ENCODE measurements at places on chromosomes 6 and 20.

DNA sequence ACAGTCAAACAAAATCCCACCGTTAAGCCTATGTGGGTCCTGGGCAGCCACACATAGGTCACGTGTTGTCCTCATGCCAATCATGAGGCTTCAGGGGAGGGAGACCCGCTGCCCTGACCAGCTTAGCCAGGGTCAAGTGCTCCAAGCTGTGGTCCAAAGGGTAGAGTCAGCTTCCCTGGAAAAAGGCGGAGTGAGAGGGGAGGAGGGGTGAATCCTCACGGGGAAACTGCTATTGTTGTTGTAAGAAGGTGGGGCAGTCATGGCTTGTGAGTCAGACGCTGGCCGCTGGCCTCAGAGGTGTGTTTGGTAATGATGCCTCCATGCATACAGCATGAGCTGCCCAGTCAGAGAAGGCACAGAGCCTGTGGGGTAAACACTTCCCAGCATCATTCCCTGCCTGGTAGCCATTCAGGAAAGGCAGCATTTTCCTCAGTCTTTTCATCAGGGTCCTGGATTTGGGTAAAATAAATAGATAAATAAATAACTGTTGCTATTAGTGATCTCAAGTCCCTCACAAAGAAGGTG is 8.7 kb downstream of the CST3 start:
- DNase-seq: no peak

DNA sequence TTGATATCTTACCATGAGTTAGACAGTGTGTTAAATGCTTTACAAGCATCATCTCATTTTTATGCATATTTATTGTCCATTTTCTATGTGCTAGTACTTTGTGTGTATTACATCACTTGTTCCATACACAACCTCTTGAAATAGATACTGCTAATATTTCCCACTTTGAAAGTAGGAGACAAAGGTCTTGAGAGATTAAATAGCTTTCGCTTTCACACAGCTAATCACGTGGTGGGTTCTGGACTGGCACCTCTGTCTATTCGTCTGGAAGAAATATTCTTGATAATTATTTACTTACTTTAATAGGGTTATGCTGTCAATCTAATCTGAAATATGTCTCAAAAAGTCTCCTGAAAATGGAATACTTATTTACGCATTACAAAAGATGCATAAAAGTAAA is 30.2 kb downstream of the EPHA7 start:
- DNase-seq: no peak

DNA sequence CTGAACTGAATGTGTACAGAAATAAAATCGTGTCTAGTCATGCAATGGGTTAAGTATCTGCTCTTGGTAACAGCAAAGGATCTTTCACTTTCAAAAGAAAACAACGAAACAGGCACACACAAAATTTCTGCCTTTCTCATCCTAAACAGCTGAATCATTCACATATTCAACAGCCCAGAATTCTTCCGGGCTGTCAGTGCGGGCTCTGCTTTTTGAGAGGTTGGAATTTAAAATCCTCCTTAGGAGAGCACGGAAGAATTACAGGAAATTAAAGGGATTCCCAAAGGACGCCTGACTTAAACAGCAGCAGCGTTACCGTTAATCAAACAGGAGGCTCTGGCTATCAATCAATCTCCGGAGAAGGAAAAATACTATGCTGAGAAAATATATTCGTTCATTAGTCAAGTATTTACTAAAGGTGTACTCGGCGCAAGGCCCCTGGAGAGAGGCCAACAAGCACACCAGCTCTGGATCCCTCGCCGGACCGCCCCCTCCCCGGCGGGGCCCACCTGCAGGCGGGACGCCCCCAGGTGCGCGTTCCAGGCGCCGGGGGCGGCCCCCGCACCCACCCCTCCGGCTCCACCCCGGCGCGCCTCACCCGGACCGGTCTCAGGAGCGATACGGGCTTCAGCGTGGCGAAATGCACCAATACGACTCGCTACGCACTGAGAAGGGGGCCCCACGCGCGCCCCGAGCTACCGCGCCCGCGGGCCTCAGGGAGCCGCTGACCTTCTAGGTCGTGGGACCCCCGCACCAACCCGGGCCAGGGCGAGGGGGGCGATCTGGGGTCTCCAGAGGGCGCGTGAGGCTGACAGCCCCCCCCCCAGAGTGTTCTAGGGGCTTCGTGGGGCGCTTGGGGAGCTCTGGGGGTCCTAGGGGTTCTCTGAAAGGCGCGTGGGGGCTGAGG is 1.0 kb downstream of the NAPB start:
- DNase-seq: no peak

- no peak for DNase-seq
These were observed 27.5 kb downstream of the HLA-F start for GRCh38 chr6:29750709-29751108.

GRCh38 chr20:11454966-11455799 is 462.5 kb upstream of the BTBD3 start:
- DNase-seq: no peak

DNA sequence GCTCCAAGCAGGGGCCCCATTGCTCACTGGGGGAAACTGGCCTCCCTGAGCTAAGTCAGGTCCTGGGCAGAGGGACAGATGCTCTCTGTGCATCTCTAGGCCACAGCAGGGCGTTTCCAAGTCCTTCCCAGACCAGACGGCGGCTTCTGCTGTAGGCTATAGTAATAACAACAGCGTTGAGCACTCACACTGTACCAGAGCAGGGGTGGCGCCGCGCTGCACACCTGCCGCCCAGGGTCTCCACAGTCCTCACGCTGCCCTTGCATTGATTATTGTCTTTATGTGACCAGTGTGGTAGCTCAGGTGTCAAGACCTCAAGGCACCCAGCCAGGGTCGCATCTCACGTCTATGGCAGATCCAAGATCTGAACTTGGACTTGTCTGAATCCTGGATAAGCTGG is 14.9 kb upstream of the CCN5 start:
- peak; percentile 7 for DNase-seq

- DNase-seq: no peak
These were observed 19.0 kb downstream of the HECA start for GRCh38 chr6:139153855-139154254.

GRCh38 chr6:122792766-122793165 is 3.7 kb downstream of the SMPDL3A start:
- DNase-seq: no peak

GRCh38 chr6:107853230-107853629 is 29.1 kb upstream of the SCML4 start:
- no peak for DNase-seq

GRCh38 chr6:34457742-34458735 is 7.8 kb upstream of the PACSIN1 start:
- peak; percentile 72 for DNase-seq

GRCh38 chr20:56859039-56859800 is 230.1 kb downstream of the TFAP2C start:
- no peak for DNase-seq

- DNase-seq: peak; percentile 84
These were observed 220.0 kb downstream of the QKI start for GRCh38 chr6:163634211-163635171.

DNA sequence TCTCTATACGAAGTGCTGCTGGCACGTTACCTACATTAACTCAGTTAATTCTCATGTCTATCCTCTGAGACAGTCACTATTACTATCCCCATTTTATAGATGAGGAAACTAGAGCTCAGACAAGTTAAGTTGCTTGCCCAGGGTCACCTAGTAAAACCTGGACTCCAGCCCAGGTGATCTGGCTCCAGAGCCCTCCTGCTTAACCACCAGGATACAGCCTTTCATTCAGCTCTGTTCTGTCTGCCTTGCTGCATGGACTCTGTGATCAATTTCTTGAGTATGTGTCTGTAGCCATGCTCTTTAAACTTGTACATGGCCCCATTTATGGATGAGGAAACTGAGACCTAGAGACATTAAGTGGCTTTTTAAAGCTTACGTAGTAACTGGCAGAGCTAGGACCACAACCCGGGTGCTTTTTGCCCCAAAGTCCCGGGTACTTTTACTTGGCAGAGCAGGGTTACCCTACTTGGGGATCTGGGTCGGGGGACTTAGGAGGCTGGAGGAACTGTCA is 4.7 kb downstream of the CDKN1A start:
- DNase-seq: no peak

- no peak for DNase-seq
These were observed 568.0 kb upstream of the MARCKS start for GRCh38 chr6:113289166-113289565.

DNA sequence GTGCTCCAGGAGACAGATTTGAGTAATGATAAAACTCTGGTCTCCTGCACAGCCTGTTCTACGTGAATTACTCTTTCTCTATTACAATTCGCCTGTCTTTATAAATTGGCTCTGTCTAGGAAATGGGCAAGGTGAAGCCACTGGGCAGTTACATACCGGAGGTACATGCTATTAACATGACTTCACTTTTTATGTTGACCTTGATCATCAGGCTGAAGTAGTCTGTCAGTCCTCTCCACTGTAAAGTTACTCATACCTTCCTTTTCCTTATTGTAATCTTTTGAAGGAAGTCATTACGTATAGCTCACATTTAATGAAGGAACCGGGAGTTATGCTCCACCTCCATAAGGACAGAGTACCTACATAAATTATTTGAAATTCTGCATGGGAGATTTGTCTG is 19.9 kb upstream of the KHDC1 start:
- DNase-seq: no peak

DNA sequence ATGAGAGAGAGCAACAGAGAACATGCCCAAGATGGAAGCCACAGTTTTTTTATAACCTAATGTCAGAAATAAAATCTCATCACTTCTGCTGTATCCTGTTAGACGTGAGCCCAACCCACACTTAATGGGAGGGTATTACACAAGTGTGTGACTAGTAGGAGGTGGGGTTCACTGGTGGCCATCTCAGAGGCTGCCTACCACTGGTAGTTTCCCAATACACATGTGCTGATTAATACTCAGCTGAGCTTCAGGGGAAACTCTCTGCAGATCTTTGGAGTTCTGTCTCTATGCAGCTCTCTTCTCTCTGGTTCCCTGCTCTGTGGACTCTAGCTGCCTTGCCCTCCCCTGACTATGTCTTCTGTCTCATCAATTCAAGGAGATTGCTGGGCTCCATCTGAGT is 35.7 kb downstream of the CNBD2 start:
- DNase-seq: no peak

Measured in SHP77 (cell line).